GM12865 (cell line): ENCODE measurements at places on chromosomes 12 and 14.
A peak's percentile ranks its signal among the peaks of the same experiment; 100 is the strongest.

- no peak for DNase-seq
Observed at GRCh38 chr12:107242189-107242588, 148.8 kb upstream of the CRY1 start.

- DNase-seq = no peak
Observed at GRCh38 chr14:93527203-93527607, 96.5 kb downstream of the UNC79 start.

DNA sequence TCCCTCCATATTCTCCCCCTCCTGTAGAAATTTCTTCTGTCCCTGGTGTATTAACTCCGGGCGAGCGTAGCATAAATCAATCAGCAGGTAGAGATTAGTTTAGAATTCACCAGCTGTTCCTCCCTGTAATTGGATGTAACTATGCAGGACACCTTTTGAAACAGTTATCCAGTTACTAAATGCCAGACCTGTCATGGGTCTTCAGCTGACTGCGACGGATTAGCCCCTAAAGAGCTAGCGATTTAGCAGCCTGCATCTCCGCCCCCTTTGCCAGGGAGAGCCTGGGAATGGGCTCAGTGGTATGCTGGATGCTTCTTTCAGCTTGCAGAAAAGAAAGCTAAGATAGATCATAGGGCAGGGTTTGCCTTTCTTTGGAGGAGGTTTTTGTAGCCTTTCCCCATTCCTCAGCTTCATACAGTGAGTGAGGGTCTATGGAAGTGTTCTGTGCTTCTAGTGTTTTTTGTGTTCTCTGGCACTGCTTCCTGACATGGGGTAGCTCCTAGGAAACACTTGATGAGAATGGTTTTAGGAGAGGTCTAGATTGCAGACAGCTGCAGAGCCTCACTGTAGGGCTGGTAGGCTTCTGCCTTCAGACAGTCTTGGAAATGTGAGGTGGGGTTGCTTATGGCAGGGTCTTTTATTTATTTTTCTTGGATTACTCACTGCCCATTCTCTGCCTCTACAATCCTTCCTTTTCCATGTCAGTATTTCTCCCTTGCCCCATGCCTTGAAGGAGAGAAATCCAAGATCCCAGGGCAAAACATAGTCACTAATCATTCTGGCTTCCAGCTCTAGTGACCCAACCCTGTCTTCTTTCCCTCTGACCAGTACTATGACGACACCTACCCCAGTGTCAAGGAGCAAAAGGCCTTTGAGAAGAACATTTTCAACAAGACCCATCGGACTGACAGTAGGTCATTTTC lies 16.7 kb downstream of the COPZ1 start:
- DNase-seq = no peak

- no peak for DNase-seq
Observed at GRCh38 chr14:25658988-25659387, 609.0 kb upstream of the STXBP6 start.

- DNase-seq = no peak
Observed at GRCh38 chr12:39123580-39124253, 218.3 kb upstream of the CPNE8 start.

DNA sequence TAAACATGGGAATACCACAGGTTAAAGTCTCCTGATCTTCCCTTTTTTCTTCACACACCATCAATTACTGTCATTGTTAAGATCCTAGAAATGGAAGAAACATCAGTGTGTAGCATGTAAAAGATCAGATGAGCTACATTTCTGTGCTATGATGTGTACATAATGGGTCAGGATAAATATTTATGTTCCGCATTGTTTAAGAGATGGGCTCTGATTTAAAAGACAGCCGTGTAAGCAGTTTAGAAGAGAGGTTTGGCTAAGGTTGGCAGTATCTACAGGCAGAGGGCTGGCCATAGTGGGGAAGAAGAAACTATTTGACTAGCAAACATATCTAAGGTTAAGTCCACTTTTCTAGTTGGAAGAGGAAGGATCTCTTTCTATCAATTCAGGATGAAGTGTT lies 49.4 kb downstream of the LRRC9 start:
- no peak for DNase-seq

- DNase-seq = no peak
Observed at GRCh38 chr14:58414845-58415244, 12.5 kb downstream of the TIMM9 start.

DNA sequence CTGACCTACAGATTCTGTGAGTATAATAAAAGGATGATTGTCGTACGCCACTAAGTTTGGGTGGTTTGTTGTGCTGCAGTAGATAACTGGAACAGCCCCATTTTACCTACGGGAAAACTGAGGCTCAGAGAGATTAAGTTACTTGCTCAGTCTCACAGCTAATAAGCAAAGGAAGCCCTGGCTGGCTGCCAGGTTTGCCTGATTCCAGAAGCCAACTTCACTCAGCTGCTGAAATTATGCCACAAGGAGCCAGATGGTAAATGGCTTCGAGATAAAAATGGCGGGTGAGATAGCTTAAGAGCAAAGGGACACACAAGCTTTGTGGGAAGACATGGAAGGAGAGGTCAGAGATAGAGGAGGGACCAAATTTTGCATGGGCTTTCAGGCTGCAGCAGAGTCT lies 191.5 kb upstream of the NOS1 start:
- DNase-seq = no peak

GRCh38 chr14:95255487-95255886 lies 64.2 kb downstream of the CLMN start:
- DNase-seq = peak; percentile 55

- DNase-seq = no peak
Observed at GRCh38 chr12:77325511-77326236, 260.3 kb upstream of the E2F7 start.

GRCh38 chr14:101103321-101103901 lies 199.9 kb upstream of the RTL1 start:
- no peak for DNase-seq

DNA sequence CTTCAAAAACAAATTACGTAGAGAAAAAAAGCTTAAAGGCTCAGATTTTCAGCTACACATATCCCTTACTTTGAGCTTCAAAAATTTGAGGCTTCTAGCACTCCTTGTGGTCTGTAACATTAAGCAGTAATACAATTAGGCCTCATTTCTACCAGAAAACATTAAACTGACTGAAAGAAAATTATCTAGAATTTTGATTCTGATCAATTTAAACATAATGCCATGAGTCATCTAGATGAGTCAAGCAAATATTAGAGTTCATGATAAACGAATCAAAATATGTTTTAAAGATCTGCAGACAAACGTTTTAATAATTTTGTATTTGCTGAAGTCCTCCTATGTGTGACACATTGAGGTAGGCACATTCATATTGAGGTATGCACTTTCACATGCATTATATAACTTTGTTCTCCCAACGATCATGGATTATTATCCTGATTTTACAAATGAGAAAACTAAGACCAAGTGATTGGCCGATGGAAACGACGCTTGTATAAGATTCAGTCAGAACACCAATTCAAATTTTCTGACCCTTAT lies 4.3 kb downstream of the OSBPL8 start:
- DNase-seq = no peak

DNA sequence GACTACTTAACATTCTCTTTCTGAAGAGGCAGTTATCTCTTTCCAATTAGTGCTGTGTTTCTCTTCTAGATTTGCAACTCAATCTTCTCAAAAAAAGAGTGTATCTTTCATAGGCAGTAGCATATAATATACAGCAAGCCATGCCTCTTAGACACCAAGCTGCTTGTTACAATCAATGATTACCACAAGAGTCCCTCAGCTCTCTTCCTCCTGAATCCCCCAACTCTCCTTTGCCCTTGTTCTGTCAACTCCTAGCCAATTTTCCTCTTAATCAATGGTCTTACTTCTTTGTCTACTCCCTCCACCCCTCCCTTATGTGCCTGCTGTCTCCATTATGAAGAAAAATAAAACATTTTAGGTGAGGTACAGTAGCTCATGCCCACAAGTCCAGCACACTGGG lies 2.6 kb downstream of the TMTC1 start:
- no peak for DNase-seq

- DNase-seq = no peak
Observed at GRCh38 chr12:68469113-68469512, 137.0 kb upstream of the MDM1 start.

- peak; percentile 16 for DNase-seq
Observed at GRCh38 chr14:31660191-31660590, 99.0 kb downstream of the NUBPL start.

GRCh38 chr14:91947475-91948184 lies at the start of gene FBLN5:
TSS of gene FBLN5 (minus strand) at chr14:91947694. CDS start at chr14:91947229, 465 bp downstream.
- DNase-seq = no peak
